Neural crest cell (in vitro differentiated cells): ENCODE measurements at places on chromosomes 7 and 10. TPM values are rescaled to one million over a fixed set of nuclear protein-coding genes. Genes with fewer than 3 reads are reported as not detected.

DNA sequence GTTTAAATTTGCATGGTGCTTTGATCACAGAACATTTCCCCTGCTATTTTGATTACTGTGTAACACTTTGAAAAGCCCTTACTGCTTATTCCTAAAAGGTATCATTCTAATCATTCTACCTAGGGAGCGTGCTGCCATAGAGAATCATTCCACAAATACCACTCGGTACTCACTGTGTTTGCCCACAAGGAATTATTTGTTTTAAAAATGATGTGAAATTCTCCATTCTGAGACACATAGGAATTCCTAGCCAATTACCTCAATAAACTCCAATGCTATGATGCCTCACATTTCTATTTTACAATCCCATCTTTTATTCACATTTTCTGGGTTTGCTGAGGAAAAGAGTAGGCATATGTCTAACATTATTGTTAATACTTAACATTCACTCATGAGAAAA, 16.2 kb upstream of the TES start:
- DNase-seq: no peak

- no peak for DNase-seq
These were observed 68.2 kb downstream of the CUX1 start for GRCh38 chr7:101885597-101885955.

GRCh38 chr10:124340033-124340760, 78.5 kb downstream of the OAT start:
- DNase-seq: no peak

GIMAP8 gene
- not detected in 2 replicates for total RNA-seq

MYL10 gene
- not detected in 2 replicates for total RNA-seq

HMX3 gene
- not detected in 2 replicates for total RNA-seq
